ENCODE measurements at places on chromosomes 5 and 9.

DNA sequence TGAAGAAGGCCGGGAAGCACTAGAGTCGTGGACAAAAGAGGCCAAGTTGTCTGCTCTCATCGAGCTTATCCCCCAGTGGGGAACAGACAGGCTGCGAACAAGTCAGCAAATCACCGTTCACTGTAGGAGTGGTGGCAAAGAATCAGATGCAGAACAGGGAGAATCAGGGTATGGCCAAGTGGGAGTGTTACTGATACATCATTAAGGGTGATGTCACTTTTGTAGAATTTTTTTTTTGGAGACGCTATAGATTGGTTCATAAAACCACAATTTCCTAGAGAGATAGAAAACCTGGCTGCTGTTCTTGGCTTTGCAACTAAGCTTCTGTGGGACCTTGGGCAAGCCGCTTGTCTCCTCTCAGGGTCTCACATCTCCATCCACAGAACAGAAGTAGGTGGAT lies 21.3 kb downstream of the SPRY4 start:
- DNase-seq = no peak

DNA sequence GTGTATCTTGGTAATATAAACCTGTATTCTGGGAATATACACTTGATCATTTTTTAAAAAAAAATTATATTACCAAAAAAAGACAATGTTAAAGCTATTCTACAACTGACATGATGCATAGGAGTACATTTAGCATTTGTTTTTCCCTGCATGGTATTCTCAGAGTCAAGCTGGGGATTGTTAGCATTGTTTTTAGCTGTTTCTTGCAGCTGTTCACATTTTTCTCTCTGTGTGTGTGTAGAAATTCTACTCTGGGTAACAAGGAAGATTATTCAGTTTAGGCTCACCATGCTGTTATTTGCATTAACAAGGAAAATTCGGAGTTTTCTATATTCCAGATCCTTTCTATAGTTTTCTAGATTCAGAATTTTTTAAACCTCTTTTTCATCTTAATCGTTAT lies 62.2 kb downstream of the ADAMTS16 start:
- no peak for DNase-seq

DNA sequence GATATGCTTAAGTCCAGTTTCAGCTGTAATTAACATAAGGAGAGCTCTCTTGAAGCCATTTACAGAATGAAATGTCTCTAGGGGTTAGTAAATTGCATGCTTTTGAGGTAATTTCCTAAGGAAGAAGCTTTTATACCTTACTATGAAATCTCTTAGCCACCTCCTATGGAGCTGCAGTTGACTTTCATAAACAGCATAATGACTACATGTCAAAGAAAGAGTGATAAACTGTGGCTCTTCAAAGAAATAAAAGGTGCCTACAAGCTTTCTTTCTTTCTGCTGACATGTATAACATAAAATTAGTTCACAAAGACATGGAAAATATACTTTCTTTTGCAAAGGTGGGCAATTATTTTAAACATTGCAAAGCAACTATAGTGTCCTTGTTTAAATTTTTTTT lies 90.8 kb downstream of the TMEM167A start:
- DNase-seq = no peak

DNA sequence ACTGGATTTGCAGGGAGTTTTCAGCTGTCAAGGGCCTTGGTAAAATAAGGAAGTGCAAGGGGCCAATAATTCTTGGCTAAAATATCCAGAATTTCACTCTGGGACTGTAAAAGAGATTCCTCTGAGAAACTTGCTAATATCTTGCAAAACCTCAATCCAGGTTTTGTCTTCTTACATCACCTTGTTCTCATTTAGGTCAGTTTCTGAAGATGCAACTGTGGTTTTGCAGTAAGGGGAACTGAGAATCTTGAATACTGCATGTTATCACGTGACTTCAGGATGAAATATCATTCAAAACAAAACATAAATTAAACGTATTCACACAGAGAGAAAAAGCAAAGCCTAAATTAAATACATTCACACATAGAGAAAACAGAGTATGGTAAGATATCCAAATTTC lies 35.0 kb upstream of the RIC1 start:
- no peak for DNase-seq

DNA sequence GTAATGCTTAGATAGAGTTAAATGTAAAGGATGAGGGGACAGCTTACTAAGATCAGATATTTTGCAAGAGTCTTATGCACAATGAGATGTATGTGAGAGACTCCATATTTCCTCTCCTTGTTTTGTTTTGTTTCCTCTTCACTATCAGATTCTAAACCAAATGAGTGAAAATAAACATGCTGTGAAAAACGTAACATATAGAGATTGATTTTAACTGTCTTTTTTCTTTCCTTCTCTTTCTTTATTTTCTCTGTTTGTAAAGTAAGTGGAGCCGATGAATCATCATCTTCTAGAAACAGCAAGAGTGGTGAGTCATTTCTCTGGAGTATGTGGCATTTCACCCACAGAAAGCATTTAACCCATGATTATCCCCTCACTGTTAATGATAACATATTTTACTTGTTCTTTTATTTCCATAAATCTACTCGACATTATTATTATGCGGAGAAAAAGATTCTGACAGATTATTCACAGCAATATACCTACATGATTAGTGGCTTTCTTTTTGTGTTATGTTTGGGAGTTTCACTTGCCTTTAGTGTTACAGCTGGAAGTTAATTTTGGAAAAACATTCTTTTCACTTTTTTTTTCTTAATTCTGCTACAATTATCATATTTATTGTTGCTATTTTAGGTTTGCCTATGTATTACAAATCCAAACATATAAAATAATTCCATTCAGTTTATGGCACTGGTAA lies 2.1 kb upstream of the ANXA1 start:
- DNase-seq = no peak

DNA sequence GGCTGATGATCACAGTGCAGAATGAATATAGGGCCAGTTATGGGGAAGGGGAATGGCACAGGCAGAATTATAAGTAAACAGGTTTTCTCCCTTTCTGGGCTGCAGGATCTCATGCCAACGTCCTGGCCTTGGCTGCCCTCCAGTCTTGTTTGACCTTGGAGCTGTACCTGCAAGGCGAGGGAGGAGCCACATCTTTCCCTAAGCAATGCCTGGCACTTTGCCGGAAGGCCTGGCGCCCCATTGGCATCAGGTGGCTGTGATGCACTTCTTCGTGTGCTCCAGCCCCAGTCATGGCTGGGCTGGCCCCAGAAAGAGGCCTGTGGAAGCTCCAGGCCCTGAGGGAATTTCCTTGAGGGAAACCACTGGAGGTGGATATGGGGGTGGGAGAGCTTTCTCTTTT lies 16.7 kb upstream of the IQGAP2 start:
- DNase-seq = no peak

All from activated CD4-positive, alpha-beta T cell treated with anti-CD3 and anti-CD28 coated beads, Interleukin-2, amount 50 U/mL, for 4 hours (primary cell).